CD8-positive, alpha-beta memory T cell (primary cell): ENCODE measurements at places on chromosomes 7 and 10. TPM values are rescaled to one million over a fixed set of nuclear protein-coding genes. Genes with fewer than 3 reads are reported as not detected.

DNA sequence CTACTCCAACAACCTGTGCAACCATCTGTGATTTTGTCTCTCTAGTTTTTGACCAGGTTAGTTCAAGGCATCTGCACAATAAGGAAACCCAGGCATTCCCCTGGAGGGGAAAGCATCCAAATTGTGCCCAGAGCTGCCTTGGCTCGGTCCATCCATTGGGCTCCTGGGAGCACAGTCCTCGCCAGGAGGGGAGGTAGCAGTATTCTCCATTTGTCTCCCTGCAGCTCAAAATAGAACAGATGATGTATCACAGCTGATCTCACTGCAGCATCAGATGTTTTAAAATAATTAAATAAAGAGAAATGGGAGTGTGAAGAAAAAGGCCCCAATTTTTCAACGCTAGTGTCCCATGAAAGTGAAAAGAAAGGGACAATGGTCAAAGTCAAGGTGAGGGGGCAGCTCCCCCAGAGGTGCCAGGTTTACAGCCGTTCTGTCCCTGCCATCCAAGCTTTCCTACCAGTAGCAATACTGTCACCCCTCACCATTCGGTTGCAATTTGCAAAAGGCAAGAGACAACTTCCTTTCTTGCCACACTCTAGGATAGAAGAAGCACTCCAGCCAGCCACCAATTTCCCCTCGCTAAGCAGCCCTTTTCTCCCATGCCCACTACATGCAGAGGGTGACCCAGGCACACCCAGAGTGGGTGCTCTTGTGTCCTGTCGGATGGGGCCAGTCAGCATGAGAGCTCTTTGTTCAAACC, 43.7 kb downstream of the KCNMA1 start:
- H3K4me1 ChIP-seq: no peaks in the 10 kb centered on the region
- DNase-seq: no peak
- no peak overlapping the region for H3K27ac ChIP-seq
- no peak overlapping the region for H3K4me3 ChIP-seq
- H3K36me3 ChIP-seq: no peaks in the 10 kb centered on the region

DNA sequence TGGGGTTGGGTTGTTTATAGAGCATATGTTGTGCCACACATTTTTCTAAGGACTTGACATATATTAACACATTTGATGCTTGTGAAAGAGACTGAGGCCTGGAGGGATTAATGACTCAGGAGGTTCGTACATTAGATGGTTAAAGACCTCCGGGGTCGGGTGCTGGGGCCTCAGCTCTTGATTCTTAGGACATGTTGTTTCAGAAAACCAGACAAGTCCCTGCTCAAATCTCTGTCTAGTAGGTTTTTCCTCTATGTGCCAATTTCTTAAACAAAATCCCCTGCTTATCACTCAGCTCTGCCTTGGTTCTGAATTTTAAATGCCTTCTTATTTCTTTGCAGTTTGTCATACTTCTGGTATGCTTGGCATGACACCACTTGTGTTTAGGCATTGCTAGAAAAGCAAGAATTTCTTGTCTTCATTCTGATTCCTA, 5.8 kb downstream of the UPP1 start:
- H3K4me1 ChIP-seq: peaks cover 76% of the 10 kb centered on the region
- no peaks in the 10 kb centered on the region for H3K27me3 ChIP-seq
- H3K27ac ChIP-seq: no peak overlapping the region
- no peak overlapping the region for H3K4me3 ChIP-seq

Gene BAG3
- total RNA-seq: 12.0 TPM

DNA sequence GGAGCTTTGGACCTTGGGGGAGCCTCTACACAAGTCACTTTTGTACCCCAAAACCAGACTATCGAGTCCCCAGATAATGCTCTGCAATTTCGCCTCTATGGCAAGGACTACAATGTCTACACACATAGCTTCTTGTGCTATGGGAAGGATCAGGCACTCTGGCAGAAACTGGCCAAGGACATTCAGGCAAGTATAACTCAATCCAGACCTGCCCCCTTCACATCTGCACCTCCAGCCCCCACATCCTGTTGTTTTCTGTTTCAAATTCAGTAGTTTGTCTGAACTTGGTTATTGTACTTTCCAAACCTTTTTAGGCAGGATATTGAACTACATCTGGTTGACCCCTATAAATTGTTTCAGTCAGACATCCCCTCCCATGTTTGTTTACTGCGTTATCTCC, 62.4 kb upstream of the CC2D2B start:
- peaks cover 7% of the 10 kb centered on the region for H3K4me1 ChIP-seq
- no peak for DNase-seq

DNA sequence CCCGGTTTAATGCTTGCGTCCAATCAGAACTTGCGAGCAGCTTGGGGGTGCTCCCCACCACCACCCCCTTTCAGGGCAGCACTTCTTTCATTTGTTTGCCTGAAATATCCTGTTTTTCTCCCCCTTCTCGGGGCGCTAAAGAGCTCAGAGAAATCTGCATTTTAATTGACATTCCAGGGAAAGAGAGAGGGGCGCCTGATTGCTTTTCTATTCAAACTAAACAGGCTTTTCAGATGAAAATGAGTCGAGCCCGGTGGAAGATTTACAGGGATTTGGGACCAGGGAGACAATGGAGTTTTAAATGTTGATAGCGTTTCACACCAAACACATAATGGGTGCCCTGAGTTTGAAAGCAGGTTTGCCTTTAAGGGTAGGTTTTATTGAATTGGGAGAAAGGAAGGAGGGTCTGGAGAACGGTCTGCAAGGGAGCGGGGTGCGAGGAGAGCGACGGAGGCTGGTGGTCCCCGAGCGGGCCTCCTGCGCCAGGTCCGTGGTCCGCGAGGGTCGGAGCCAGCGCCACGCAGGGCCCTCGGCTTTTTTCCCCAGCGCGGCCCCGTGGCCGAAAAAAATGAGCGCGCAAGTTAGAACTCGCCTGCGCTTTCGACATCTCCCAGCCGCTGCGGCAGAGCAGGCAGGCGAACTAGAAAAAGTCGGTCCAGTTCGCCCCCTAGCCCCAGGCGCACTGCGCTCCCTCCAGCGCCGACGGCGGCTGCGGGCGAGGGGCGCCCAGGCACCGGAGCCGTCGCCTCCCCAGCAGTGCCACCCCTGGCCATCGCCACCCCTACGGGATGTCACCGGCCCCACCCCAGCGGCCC, 1.3 kb downstream of the FGFR2 start:
- DNase-seq: no peak
- H3K27ac ChIP-seq: no peak overlapping the region
- H3K4me3 ChIP-seq: no peak overlapping the region
- H3K36me3 ChIP-seq: no peaks in the 10 kb centered on the region
- H3K4me1 ChIP-seq: no peaks in the 10 kb centered on the region

Gene FKBP6
- total RNA-seq: not detected

GRCh38 chr10:29820890-29821461, 186.2 kb upstream of the SVIL start:
- no peak for DNase-seq
- no peak overlapping the region for H3K4me3 ChIP-seq
- no peak overlapping the region for H3K27ac ChIP-seq
- H3K27me3 ChIP-seq: no peaks in the 10 kb centered on the region

DNA sequence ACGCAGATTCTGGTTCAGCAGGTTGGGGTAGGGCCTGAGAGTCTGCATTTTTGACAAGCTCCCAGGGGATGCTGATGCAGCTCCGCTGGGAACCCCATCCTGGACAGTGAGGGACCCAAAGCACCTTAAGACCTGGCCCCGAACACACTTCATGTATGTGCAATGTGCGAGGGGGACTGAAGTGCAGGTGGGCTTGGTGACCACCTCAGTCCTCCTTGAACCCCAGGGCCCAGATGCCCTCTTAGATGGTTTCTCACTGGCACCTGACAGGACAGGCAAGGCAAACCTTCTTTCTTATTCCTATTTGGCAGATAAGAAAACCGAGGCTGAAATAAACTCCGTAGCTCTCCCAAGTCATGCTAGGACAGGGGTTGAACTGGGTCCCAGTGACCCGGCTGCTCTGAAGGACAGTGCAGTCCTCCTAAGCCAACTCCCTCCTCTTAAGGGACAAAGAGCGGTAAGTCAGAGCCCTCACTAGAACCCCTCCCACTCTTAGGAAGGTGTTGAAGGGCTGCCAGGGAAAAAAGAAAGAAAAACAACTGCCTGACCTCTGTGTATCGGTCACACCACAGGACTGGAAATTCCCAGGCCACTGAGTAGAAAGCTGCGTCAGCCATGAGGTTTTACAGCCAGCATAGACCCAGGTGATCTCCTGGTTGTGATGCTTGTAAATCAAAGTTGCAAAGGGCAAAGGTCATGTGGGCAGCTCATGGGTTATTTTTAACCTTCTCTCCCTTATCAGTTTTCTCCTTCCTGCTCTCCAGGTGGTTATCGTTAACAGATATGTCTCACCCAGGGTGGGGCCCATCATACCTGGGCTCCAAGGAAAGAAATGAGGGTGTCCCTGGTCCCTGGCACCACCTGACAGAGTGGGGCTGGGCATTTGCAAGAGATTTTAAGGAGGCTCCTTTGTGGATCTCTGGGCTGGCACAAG, 90.9 kb upstream of the SMNDC1 start:
- H3K4me3 ChIP-seq: no peak overlapping the region
- H3K27me3 ChIP-seq: no peaks in the 10 kb centered on the region
- H3K27ac ChIP-seq: no peak overlapping the region
- no peaks in the 10 kb centered on the region for H3K36me3 ChIP-seq
- no peak for DNase-seq

DNA sequence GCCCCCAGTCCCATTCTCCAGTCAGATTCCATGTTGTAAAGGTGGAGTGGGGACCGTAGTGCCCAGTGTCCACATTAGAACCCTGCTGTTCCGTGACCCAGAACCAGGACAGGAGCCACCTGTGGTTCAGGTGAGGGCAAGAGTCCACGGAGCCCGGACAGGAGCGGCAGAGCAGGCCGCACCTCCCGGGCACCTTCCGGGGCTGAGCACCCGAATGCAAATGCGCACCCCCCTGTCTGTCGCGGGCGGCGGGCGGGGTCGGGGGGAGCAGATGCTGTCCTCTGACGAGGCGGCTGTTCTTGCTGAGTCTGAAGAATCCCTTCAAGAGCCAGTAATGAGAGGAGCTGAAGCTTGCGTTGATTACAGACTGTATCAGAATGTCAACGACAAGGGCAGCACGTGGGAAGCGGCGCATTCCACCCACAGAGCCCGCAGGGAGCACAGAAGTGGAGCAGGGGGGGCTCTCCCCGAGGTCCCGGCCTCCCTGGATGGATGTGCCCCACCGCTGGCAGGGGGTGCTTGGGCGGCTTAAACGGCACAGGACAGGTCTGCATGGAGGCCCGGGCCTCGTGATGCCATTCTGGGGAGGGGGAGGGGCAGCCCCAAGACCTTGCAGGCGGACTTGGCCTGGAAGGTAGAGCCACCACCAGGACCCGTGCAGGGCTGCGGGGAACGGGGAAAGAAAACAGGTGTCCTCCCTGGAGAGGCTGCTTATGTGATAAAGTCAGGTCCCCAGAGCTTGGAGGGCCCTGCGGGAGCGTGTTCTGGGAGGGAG, 407.5 kb upstream of the RNF32 start:
- no peaks in the 10 kb centered on the region for H3K27me3 ChIP-seq
- no peaks in the 10 kb centered on the region for H3K36me3 ChIP-seq
- DNase-seq: no peak

DNA sequence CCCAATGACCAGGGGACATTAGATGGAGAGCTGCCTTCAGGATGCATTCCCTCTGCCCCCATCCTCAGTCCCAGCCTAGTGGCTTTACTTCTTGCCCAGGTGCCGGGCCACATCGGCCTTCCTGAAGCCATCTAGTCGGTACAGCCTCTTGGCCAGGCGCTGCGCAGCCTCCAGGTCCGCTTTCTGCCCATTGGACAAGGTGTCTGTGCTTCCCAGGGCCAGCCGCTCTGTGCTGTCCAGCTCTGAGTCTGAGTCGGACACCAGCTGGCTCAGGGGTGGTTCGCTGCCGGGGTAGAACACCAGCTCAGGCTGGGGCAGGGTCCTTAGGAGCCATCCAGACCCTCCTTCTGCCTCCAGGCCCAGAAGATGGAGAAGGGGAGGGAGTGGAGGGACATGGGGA, 6.3 kb downstream of the PSD start:
- no peak overlapping the region for H3K27ac ChIP-seq
- H3K4me3 ChIP-seq: no peak overlapping the region
- H3K4me1 ChIP-seq: peaks cover 21% of the 10 kb centered on the region
- DNase-seq: no peak
- peaks cover 37% of the 10 kb centered on the region for H3K27me3 ChIP-seq

DNA sequence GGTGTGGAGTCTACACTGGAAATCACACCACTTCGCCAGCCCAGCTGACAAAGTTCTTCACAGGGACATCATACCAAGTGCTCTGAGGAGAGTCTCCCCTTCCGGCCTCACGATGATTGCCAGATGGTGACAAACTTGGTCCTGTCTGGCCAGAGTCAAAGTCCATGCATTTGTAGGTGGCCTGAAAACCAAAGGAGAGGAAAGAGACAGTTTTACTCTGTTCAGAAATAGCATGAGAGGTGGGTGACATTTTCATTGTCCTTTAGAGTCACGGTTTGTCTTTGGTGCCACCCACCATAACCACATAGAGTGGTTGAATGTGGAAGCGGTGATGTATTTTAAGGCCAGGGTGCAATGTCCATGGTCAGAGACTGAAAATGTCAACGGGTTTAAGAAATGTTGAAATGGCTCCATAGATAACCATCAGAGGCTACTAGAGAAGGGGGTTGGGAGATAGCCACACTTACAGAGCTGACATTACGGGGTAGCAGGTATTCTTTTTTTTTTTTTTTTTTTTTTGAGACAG, 33.0 kb downstream of the BTBD16 start:
- no peaks in the 10 kb centered on the region for H3K36me3 ChIP-seq
- H3K27ac ChIP-seq: no peak overlapping the region
- no peaks in the 10 kb centered on the region for H3K4me1 ChIP-seq
- no peaks in the 10 kb centered on the region for H3K27me3 ChIP-seq
- no peak for DNase-seq

DNA sequence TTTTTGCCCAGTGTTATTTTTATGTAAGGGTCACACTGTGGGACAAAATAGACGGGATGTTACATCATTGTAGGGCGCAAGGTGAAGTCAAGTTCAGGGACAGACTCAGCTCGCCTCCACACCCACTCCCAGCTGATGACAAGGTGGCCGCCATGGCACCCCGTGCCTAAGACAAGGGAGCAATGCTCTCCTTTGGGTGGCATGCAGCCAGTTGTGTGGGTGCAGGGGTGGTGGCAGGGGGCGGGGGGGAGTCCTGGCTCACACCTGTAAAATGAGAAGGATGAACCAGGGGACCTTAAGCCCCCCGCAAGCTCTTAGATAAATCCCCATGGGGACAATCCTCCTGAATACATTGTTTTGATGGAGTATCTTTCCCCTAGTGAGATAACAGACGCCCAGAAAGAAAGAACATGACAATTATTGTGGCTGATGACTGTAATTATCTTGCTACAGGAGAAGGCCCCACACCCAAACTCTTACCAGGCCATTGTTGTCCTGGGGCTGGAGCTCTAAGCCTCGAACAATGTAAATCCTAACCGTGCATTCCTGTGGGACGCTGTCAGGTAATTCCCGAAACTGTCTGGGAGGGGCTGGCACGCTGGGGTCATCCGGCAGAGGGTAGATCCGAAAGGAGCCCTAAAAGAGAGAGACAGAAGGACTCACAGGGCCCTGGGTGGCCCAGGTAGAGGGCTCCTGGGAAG, 148.7 kb downstream of the MYOF start:
- peaks cover 1% of the 10 kb centered on the region for H3K27me3 ChIP-seq
- DNase-seq: no peak
- H3K4me1 ChIP-seq: no peaks in the 10 kb centered on the region

GRCh38 chr7:29898301-29898700, 91.3 kb downstream of the SCRN1 start:
- H3K27me3 ChIP-seq: no peaks in the 10 kb centered on the region
- H3K36me3 ChIP-seq: no peaks in the 10 kb centered on the region
- DNase-seq: no peak
- no peaks in the 10 kb centered on the region for H3K4me1 ChIP-seq
- H3K27ac ChIP-seq: no peak overlapping the region

- H3K36me3 ChIP-seq: no peaks in the 10 kb centered on the region
- H3K27ac ChIP-seq: no peak overlapping the region
- no peaks in the 10 kb centered on the region for H3K4me1 ChIP-seq
- no peak overlapping the region for H3K4me3 ChIP-seq
Measured at GRCh38 chr10:16586358-16587138, 64.9 kb upstream of the C1QL3 start.
